Astrocyte of the spinal cord (primary cell): ENCODE measurements at places on chromosomes 4 and X.

- no peak for DNase-seq
These were observed 181.0 kb downstream of the DCTD start for GRCh38 chr4:182736207-182736606.

- DNase-seq, result no peak
These were observed 32.9 kb downstream of the DOK7 start for GRCh38 chr4:3496021-3496420.

DNA sequence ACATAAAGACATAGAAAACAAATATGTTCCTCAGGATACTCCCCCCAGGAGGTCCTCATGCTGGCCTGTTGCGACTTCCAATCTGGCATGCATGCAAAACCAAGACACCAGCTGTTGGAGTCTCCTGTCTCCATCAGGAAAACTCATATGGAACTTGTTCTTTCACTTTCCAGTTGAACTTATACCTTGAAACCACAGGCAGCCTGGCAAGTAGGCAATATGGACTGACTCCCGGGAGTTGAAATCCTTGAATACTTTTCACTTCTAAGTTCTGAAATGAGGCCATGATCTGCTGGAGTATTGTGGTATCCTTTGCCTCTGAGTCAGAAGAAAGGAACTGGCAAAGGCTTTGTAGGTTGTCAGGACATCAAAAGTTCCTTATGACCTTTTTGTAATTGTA is 444.2 kb downstream of the IDS start:
- DNase-seq, result peak; percentile 88

- peak; percentile 43 for DNase-seq
These were observed 139.1 kb downstream of the COL4A6 start for GRCh38 chrX:108299101-108299591.

DNA sequence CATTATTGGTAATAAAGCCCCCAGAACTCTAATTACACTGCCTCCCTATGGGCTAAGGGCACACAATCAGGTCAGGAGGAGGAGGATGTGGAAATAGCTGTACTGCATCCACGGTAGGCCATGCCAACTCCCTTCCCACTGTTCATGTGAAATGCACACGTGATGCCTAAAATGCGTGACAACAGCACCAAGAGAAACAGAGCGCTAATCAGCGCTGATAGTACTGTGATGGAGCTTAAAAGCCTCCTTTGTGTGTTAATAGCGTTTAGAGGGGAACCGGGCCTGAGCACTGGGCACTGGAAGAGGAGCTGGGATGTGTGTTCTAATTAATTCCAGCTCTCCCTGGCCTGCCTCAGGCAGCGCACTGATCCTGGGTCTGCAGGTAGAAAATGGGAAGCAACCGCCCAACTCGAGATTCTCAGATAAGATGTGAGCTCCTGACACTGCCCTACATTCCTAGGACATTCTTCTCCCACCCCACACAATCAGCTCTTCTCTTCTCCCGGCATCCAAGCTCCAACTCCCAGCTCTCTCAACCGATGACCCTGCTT is 12.9 kb downstream of the DCTD start:
- DNase-seq, result no peak
